ENCODE measurements at places on chromosomes 4 and X. TPM values are rescaled to one million over a fixed set of nuclear protein-coding genes. Genes with fewer than 3 reads are reported as not detected.

DNA sequence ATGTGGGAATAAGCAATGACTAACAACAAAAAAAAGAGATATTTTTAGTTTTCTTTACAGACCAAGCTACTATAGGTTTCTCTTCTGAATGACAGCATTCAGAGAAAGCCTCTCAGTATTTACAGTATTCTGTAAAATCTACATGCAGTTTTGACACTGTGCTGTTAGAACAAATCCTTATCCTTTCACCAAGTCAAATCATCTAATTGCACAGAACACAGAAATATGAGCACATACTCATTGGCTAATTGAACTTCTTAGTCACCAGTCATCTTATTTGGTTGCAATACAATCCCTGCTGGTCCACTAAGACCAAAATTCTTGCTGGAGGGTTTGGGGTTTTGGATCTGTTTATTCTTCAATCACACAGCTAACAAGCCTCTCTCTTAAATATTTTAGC is 5.7 kb downstream of the ACOT9 start:
- DNase-seq, result no peak

DNA sequence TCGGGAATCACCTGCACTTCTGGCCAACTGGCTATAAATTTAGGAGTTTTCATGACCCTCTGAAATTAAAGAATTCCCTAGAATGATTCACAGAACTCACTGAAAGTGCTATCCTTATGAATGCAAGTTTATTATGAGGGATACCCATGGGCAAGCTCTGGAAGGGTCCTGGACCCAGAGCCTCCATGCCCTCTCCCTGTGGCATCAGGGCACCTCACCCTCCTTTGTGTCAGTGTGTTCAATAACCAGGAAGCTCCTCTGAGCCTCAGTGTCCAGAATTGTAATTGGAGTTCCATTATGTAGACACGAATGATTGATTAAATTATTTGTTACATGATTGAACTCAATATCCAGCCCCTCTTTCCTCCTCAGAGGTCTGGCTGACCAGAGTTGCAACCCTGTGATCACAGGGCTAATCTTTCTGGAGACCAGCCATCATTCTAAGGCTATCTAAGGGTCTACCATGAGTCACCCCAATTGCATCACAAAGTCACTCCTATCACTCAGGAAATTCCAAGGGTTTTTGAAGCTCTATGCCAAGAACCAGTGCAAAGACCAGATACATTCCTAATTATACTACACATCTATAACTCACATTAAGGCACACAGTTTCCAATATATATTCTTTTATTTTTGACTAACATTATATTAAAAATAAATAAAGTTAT is 8.9 kb downstream of the ANXA3 start:
- DNase-seq, result no peak

DNA sequence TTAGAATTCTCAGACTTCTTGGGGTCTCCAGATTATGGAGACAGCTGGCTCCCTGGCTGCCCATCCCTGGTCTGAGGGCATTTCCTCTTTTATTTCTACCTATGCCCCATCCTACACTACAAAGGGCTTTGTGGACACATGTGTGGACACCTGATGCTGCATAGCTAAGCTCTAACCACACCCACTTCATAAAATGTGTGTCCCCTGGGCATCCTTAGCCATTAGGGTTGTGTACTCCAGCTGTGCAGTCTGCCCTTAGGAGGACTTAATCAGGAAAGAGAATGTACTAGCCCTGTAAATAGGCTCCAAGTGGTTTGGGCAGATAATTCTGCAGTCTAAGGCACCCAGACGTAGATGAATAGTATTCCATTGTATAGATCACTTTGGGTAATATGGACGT is 47.0 kb downstream of the COQ2 start:
- no peak for DNase-seq

DNA sequence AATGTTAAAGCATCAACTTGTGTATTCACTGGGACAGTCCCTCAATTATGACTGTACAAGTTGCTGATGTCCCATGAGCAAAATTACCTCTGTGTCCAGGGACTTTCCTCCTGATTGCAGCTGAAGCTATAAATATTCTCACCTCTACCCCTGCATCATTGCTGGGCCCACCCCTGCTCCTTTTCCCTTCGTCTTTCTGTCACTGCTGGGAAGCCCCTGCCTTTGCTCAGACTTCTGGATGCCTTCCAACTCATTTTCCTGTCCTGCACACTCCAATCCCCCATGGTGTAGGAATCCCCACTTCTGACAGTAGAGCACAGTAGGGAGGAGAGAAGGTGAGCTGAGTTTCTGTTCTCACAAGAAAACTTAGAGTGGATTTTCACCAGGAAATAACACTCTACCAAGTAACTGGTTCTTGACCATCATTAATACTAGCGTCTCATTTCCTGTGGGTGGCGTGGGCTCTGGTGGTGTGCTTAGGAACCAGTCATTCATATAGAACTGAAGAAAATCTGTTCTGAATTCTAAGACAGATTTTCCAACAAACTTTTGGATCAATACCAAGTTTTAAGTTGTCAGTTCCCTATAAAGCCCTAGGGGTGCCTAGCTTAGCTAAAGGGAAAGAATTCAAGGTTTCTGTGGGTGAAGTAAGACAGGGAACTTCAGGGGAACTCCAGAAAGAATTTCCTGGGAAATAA is 136.2 kb upstream of the MED14 start:
- DNase-seq, result no peak

- DNase-seq, result no peak
Measured at GRCh38 chrX:128518508-128518907, 466.3 kb upstream of the ACTRT1 start.

- no peak for DNase-seq
Measured at GRCh38 chr4:79163981-79164490, 161.8 kb downstream of the NAA11 start.

DNA sequence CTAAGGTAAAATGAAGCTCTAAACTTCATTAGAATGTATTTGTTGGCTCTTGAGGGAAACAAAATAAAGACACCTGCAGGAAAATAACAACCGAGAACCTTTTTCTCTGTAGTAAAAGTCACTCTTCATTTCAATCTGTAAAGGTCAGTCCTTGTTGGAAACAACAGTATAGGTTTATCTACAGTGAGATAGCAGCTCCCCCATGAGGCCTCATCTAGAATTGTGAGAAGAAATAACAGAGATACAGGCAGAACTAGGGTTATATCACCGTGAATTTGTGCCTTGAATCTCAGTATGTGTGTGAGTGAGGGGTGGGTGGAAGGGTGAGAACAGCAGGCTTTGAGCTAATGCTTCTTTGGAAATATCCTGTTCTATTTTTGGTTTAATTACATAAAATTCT is 107.8 kb upstream of the FMR1 start:
- DNase-seq, result no peak

- no peak for DNase-seq
Measured at GRCh38 chr4:128358231-128358912, 70.8 kb upstream of the PGRMC2 start.

DNA sequence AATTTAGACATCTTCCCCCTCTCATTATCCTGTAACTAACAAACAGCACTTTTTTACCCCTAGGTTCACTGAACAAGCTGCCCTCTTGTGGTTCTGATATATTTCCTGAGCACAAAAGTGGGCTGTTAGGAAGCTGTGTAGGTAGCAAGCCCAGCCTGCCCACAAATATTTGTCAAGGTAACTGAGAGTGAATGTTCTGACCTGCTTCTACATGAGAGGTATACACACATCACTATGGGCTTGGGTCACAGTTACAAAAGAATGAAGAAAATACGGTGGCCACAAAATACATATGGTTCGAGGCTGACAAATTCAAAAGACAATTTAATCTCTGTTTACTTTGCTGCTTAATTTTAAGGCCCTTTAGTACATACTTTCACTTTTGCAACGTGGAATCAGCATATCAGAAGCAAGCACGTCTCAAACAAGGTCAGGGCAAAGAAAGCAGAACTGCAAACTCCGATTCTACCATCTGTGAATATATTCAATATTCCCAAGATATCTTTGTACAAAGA is 78.7 kb downstream of the RBM47 start:
- DNase-seq, result peak; percentile 54

GRCh38 chr4:15935504-15936402 is 2.8 kb downstream of the FGFBP1 start:
- DNase-seq, result no peak

DNA sequence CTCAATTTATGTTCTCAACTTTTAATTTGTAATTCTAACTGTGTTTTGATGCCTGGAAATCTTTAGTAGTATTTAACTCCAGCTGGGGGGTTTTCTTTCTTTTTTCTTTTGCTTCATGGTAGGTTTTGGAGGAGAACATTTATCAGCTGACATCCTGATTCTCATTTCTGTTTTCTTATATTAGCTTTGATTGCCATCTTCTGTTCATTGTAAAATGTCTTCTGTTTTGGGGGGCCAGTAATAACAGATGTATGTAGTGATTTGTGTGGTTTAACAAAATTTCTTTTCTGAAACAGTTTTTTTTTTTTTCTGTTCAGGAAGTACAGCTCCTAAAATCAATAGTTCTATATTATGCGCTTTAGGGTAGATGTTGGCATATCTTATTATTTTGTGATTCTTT is 182.2 kb downstream of the GABRB1 start:
- DNase-seq, result no peak

GRCh38 chr4:105453550-105454205 is 20.2 kb downstream of the PPA2 start:
- DNase-seq, result no peak

- DNase-seq, result no peak
Measured at GRCh38 chr4:139483000-139483399, 29.1 kb downstream of the RAB33B start.

DNA sequence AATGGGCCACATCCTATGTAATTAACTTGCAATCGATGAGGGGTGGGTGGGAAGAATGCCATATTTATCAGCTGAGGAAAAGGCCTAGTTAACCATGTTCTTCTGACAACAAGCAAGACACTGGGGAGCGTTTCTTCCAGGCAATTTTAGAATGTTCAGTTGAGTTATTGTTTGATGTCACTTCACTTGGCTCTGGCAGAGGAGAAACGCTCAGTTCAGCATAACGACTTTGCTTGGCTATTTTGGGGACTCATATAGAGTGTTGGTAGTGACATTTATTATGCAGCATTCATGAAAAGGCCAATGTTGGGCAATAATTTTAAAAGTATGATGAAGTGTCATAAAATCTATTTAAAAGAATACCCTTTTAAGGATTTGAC is 648 bp downstream of the SYNPO2 start:
- no peak for DNase-seq

DNA sequence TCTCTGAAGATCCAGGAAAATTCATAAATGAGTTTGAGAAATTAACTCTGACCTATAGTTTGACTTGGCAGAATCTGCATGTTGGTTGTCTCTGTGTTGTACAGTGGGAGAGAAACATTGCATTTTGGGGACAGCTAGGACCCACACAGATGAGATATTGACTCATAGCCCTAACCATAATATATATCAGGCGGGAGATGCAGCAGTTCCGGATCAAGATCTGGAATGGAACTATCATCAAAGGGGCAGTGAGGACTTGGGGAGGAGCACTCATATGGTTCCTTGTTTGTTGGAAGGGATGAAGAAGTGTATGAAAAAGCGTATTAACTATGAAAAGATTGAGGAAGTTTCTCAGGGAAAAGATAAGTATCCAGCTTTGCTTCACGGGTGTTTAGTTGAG is 14.0 kb downstream of the CXCL2 start:
- no peak for DNase-seq

GRCh38 chrX:150692831-150693724 is at the start of gene MTMR1:
Gene MTMR1, plus strand, starts transcription at chrX:150693396. Its CDS starts 135 bp downstream, at chrX:150693531.
- DNase-seq, result peak; percentile 50

GRCh38 chrX:17403972-17404371 is 29.0 kb downstream of the NHS start:
- DNase-seq, result no peak

GRCh38 chr4:140738139-140738538 is 18.0 kb downstream of the TBC1D9 start:
- no peak for DNase-seq

DNA sequence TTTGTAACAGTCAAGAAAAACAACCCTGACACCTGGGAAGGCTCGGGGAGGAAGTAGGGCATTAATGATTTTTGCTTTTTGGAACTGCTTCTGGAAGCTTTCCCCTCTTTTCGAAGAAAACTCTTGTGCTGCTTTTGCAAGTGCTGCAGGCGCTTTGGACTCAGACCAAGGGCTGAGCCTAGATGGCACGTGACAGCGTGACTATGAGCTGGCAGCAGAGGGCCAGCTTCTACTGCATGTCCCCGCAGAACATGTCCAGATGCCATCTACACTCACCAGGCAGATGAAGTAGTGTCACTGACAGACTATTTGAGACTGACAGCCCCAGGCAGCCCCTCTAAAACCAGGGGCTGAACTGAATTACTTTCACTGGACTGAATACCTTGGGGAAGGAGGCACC is 6.2 kb downstream of the NR0B1 start:
- peak; percentile 30 for DNase-seq

DNA sequence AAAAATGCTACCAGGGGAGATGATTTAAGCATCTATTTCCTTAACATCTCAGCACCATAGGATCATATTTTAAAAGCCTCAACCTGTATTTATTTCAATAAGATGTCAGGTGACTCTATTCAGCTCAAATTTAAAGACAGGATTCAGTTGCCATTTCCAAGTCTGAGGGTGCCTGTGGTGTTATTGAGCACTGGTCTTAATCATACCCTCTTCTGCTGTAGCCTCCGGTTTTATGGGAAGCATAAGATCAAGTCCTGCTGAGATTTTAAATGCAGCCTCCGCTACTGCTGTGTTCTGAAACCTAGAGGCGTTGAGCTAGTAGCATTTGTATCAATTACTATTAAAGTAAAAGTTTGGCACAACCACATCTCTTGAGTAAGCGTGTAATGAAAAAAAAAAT is 185.7 kb upstream of the NWD2 start:
- DNase-seq, result no peak

GRCh38 chr4:159290321-159291030 is 187.6 kb downstream of the RAPGEF2 start:
- no peak for DNase-seq

GRCh38 chr4:12644261-12644660 is 839.9 kb downstream of the RAB28 start:
- DNase-seq, result no peak

DNA sequence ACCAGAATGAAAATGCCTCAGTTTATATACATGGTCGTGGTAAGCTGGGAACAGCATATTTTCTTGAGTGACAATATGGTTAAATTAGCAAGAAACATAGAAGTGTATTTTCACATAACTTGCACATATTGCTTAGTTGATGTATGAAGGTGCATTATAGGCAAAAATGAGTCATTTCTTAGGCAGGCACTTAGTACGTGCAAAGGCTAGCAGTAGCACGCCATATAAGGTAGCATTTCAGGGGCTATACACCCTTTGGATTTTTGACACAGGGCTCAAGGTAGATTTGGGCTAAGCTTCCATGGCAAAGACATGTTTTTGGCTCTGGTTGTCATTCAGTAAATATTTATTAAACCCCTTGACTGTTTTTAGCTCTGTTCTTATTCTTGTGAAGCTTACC is 33.1 kb downstream of the PCDH7 start:
- DNase-seq, result no peak

Gene BTC
- 7.6 TPM for total RNA-seq

Gene TMEM144
- total RNA-seq, result 34.3 TPM

Gene DMRTC1B
- total RNA-seq, result 1.7 TPM

Gene PTTG2
- total RNA-seq, result not detected

Gene REPS2
- total RNA-seq, result 6.7 TPM

Gene KCND1
- 0.54 TPM for total RNA-seq

Gene MAPK10
- total RNA-seq, result 78.2 TPM

Gene KLHL13
- total RNA-seq, result 2.7 TPM

Gene RNF212
- 31.1 TPM for total RNA-seq

Gene PSAPL1
- not detected for total RNA-seq

Gene SLAIN2
- total RNA-seq, result 191 TPM

Gene UTP14A
- total RNA-seq, result 13.7 TPM

Gene MSX1
- 12.3 TPM for total RNA-seq

Gene MAP7D3
- 15.2 TPM for total RNA-seq

Measured in thyroid gland (tissue), 4 donors.